NCI-H1105 treated with DMSO at 0.1 percent for 48 hours (cell line): ENCODE measurements at places on chromosomes 7 and 10.
A peak's percentile ranks its signal among the peaks of the same experiment; 100 is the strongest.

- no peak for DNase-seq
Measured at GRCh38 chr10:119567978-119568377, 25.5 kb upstream of the RGS10 start.

GRCh38 chr10:80924063-80924952 lies 386.6 kb downstream of the SH2D4B start:
- peak; percentile 18 for DNase-seq

DNA sequence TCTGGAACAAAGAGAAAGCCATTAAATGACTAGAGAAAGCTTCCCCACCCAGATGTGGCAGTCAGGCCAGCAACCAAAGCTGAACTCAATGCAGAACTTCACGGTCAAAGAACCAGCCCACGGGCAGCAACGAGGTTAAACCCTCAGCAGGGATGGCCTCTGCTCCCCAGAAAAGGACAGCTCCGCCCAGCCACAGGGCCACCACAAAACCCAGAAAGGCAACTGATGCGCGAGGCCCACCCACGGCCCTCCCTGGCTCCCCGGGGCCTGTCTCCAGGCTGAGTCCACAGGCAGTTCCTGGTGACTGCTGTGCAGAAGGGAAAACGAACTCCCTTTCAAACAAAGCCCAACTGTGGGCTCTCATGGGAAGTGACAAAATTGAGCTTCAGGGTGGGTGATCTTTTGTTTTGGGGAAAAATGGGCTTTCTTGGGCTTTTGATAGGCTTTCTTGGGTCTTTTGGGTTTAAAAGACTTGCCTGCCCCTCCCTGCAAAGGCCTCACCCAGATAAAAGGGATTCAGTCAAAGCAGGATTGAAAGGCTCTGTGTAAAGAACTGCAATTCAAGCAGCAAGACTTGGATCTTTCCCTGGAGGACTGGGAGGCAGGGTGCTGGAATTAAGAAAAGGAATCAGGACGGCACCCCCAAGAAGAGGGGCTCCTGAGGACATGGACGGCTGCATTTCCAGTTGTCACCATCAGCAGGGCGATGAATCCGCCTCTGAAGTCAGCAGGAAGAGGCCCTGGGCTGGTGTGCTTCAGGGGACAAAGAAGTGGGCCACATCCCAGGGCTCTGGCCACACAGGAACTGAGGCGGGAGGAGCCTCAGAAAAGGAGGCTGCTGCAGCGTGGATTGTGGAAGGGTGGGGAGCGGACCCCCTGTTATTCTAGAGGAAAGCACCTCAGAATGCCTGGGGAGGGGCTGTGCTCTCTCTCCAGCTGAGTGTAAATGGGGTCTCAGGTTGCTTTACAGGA lies 209.9 kb downstream of the USP6NL start:
- no peak for DNase-seq

- DNase-seq, result no peak
Measured at GRCh38 chr7:11133436-11133959, 159.8 kb downstream of the PHF14 start.

- no peak for DNase-seq
Measured at GRCh38 chr7:151133266-151133985, 34.1 kb downstream of the GBX1 start.

GRCh38 chr10:101011517-101012423 lies 12.2 kb downstream of the LZTS2 start:
- DNase-seq, result no peak

DNA sequence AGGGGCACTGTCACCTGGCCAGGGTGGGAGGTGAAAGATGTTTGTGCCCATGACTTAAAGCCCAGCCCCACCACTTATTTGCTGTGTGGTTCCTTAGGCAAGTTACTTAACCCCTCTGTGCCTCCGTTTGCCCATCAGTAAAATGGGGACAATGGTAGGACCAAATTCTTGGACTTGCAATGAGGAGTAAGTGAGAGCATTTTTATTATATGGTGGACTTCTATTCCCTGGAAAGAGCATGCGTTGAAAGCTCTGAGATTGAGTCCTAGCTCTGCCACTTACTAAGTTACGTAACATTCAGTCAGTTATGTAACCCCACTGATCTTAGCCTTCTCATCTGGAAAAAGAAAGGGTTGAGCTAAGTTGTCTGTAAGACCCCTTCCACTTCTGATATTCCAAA lies 18.8 kb downstream of the VSIR start:
- DNase-seq, result no peak

DNA sequence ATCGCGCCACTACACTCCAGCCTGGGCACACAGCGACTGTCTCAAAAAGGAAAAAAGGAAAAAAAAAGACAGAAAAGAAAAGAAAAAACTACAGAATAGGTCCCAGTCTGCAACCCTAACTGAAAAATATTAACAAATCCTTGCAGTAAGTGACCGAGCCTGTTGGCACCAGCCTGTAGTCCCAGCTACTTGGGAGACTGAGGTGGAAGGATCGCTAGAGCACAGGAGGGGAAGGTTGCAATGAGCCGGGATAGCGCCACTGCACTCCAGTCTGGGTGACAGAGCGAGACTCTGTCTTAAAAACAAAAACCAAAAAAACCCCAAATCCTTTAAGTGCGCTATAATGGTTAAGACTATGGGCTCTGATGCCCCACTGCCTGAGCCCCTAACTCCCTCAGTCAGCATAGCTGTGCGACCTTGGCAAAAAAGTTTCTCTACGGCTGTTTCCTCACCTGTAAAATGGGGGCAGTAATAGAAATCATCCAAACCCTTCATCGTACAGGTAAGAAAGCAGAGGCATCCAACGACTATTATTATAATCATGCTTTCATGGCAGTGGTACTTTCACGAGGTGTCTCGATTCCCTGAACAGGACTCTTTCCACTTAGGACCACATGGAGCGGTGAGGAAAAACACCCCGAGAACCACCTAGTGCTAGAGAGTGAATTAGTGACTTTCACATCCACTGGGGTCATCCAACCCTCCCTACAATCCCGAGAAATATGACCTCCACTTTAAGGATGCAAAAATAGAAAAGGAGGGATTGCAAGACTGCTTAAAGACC lies 755 bp downstream of the TOMM7 start:
- no peak for DNase-seq

DNA sequence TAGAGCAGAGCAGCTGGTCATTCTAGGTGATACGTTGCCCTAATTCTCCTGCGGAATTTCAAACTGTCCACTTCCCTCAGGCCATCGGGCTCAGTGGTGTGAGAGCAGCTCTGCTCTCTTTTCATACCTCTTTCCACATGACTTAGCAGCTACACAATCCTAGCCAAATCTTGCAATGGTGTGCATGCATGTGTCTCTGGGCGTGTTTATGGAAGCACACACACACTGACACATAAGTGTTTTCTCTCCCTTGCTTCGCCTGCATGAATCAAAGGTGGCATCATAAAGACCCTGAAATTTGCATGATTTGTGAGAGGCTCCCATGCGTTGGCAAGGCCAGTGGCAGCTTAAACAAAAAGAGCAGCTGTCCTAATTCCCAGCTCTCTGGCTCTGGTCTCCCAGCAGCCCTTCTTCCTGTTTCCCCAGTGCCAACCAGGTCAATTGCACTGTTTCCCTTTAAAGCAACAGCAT lies 1189.5 kb downstream of the GATA3 start:
- peak; percentile 1 for DNase-seq

DNA sequence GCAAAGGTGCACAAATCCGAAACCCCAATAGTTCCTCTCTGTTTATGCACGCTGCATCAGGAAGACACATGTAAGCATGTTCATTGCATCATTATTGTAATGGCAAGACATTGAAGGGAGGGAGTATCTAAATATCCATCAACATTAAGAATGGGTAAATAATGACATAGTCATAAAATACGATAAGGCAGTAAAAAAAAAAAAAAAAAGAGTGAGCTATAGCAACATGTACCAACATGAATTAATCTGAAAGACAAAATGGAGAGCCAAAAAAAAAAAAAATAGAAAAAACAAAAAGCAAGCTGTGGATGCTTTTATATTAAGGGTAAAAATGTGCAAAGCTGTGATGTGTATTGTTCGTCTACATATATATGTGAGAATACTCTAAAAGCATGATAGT lies 70.2 kb upstream of the ABLIM1 start:
- no peak for DNase-seq

DNA sequence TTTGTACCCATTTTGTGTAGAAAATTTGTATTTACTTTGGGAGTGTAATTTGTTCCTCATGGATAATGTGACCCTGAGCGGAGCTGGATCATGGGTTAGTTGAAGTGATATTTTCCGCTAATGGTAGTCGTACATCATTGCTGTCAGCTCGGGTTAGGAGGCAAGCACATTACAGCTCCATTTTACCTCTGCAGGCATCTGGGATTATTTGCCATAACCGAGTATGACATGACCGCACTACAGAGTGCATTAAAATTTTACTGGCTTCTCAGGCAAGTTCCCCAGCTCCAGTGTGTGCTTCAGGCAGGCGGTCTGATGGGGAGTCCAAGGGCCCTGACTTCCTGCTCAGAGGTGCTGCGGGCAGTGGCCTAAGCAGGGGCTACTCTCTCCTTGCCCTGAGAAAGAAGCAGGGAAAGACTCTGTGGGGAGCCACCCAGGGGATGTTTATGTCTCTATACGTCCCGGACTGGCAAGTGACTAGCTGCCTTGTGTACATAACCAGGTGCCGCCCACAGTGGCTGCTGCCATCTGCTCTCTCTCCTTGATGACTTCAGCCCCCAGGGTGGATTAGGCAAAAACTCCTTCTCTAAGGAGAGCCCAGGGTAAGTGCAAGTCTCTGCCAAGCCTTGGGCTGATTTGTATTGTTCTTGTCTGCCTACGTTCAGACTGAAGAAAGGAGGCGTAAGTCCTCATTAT lies 685.3 kb upstream of the GALNT17 start:
- no peak for DNase-seq

GRCh38 chr7:449324-450019 lies 70.2 kb downstream of the PDGFA start:
- no peak for DNase-seq

GRCh38 chr7:132418840-132419239 lies 157.4 kb downstream of the PLXNA4 start:
- no peak for DNase-seq

GRCh38 chr7:130270947-130271800 lies 4.5 kb downstream of the CPA2 start:
- peak; percentile 28 for DNase-seq

- peak; percentile 68 for DNase-seq
Measured at GRCh38 chr10:55631071-55631654, 729.9 kb downstream of the ZWINT start.

DNA sequence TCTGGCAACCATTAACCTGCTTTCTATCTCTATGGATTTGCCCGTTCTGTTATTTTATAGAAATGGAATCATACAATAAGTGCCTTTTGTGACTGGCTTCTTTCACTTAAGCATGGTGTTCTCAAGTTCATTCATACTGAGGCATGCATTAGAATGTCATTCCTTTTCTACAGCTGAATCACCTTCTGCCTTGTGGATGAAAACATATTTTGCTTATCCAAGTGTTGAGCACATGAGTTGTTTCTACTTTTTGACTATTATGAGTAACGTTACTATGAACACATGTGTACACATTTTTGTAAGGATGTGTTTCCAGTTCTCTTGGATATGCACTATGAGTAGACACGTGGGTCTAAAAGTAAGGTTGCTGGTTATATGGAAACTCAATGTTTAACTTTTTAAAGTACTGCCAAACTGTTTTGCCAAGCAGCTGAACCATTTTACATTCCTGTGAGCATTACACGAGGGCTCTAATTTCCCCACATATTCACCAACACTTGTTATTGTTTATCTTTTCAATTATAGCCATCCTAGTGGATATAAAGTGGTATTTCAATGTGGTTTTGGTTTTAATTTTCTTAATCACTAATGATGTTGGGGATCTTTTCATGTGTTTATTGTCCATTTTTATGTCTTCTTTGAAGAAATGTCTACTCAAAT lies 241.3 kb downstream of the FANK1 start:
- DNase-seq, result no peak

DNA sequence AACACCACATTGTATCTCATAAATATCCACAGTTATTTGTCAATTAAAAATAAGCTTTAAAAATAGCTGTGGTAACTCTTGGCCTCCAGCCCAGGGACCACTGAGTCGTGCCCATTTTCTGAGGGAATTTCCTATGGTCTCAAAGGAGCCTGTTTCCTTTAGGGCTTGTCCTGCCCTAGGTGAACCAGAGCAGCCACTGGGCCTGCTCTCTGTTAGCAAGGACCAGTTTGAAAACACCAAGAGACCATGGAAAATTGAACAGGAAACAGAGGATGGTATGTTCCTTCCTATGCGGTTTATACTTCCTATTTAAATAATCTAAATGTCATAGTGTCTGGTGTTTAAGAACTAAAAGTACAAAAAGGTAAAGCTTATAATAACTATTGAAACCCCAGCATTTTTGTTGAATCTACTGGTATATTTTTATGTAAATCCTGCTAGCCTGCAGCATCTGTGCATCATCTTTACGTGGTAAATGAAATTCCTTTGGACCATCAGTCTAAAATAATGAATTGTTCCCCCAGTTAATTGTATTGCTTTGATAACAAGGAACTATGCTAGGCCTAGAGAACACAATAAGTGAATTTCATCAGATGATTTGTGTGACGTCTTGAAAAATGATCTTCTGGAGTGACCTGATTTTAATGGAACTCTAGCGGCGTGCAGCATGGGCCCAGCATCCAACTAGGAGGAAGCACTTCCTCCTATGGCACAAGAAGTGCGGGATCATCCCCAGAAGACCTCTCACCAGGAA lies 333.7 kb downstream of the GFRA1 start:
- DNase-seq, result no peak

DNA sequence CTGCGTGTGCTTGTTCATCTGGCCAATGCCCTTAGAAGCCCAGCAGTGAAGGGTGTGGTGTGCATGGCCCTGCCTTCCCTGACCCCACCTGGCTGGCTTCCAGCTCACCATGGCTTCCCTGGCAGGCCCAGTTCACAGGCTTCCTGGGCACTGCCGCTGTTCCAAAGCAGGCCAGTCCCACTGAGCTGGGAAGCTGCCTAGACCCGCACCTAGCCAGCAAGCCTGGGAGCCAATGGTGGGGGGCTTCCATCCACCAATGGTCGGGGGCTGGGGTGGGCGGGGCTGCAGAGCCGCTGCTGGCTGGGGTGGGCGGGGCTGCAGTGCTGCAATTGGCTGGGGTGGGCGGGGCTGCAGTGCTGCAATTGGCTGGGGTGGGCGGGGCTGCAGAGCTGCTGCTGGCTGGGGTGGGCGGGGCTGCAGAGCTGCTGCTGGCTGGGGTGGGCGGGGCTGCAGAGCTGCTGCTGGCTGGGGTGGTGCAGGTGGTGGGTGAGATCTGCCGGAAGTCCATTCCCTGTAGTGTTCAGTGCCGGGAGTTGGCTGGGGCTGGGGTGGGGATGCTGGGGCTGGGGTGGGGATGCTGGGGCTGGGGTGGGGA lies 12.4 kb downstream of the CALY start:
- DNase-seq, result peak; percentile 68

DNA sequence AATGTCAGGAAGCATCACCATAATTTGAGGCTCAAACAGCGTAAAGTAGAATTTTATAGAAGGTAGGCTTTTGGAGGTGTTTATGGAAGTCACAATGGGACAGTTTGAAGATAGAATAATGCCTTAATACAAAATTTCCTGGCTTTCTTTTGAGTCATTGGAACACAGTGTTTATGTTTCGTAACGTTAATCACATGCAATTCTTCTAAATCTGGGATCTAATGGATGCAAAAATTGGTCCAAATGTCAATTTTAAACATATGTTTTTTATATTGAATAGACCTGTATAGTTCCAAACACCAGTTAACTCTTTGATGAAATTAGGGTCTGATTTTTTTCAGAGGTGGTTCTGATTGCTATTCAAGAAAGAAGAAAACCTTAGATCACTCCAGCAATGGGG lies 86.5 kb upstream of the HPS1 start:
- DNase-seq, result no peak
